ENCODE measurements at places on chromosomes 13 and 19.

DNA sequence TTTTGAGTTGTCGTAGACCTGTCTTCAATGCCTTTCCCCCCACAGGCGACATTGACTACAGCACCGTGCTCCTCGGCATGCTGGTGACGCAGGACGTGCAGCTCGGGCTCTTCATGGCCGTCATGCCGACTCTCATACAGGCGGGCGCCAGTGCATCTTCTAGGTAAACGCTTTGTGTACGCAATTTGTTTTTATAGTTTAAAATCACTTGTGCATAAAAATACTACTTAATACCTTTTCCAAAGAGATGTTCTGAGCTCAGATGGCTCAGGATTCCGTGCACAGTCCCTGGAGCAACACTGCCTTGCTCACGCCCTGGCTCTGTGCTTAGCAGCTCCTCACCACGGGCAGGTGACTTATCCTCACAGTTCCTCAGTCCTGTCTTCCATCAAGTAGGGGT is 30.1 kb upstream of the DCUN1D2 start:
- no peak for DNase-seq

- no peak for DNase-seq
Observed at GRCh38 chr13:40120781-40121180, 465.3 kb downstream of the COG6 start.

- no peak for DNase-seq
Observed at GRCh38 chr13:20877902-20878301, 24.6 kb downstream of the XPO4 start.

DNA sequence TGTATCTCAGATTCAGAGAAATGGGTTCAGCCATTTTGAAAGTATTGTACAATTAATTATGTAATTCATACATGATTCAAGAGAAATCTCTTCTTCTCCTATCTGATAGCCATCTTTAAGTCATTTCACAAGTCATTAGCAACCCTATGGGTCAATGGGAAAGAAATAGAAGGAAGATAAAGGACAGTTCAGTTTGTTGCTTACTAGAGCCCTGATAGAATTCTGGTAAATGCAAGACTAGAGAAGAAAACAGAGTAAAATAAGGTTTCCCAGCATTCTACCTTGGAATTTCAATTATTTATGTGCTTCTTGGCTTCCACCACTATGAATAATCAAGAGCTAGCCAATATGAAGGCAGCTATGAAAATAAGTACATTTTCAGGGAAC is 117.7 kb downstream of the LHFPL6 start:
- no peak for DNase-seq

- DNase-seq, result no peak
Observed at GRCh38 chr13:96636001-96636709, 358.1 kb downstream of the OXGR1 start.

GRCh38 chr13:94168783-94169453 is 310.6 kb downstream of the DCT start:
- DNase-seq, result no peak

GRCh38 chr19:344625-345319 is at the start of gene MIER2:
Gene MIER2 (minus strand): TSS chr19:344796. CDS start chr19:344782, 14 bp downstream.
- DNase-seq, result peak; percentile 22

DNA sequence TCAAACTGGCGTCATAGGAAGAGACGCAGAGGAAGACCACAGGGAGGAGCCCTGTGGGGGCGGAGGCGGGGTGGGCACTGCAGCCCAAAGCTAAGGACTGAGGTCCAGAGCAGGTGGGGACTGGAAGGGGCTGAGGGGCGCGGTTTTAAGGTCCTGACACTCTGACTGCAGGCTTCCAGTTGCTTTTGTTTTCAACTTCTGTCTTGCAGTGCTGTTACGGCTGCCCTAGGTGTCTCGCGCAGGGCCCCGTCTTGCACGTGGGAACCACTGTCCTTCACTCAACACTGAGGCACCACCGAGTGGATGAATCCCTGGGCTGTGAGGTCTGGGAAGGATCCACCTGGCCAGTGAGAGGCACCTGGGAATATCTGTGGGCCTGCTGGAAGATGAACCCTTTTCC is 76.0 kb downstream of the TEX29 start:
- no peak for DNase-seq

- no peak for DNase-seq
Observed at GRCh38 chr13:79678100-79678499, 197.1 kb downstream of the NDFIP2 start.

DNA sequence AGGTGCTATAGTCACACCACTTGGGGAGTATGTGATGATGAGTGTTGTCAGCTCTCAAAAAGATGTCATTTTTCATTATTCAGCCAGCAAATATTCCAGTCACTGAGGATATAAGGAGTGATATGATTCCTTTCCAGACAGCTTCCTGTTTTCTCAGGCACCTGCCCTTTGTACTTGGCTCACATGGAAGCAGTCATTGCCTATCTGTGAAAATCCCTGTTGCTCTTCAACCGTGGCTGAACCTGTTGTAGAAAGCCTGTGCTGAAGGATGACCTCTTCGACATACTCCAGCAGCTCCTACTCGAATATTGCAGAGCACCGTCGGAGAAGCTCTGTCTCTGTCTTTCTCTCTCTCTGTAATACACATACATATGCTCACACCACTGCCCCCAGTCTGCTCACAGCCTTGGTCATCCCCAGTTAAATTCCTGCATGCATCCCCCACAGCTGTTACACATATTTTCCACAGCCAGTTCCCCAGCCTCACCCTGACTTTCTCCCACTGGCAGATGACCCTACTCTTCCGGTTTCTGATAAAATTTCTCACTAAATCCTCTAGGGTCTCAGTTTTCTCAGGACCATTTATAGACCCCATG is 204.2 kb upstream of the ARGLU1 start:
- no peak for DNase-seq

- peak; percentile 9 for DNase-seq
Observed at GRCh38 chr19:36136964-36137686, 2.7 kb upstream of the CAPNS1 start.

DNA sequence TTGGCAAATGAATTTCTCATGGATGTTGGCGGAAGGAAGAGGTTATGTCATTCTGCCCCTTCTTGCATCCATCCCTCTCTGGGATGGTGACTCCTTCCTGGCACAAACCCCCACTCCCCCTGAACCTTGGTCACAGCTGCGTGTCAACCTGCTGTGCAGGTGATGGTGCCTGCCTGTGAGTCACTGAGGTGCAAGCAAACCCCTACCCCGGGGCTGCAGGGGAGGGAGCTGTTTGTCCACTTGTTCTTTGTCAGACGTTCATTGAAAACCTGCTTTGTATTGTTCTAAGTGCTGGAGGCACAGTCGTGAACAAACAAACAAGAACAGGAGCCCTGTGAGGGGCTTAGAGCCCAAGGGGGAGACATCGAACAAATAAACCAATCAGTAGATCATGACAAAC is 2.0 kb upstream of the GAPDHS start:
- DNase-seq, result no peak

DNA sequence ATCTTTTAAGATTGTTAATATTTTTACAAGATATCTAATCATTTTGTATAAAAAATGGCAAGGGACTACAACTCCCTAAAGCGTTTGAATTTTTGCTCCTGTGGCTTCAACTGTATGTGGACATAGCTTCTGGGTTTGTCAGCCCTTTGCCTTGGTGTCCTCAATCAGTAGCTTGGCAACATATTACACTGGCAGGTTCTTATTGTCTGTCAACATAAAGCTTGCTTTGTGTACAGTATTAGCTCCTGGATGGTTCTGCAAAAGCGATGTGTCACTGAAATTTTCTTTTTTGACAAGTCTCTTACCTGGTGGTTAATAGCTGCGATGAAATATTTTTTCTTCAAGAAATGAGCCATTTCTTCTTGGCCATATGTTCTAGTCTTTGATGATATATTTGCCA is 190.0 kb downstream of the HS6ST3 start:
- no peak for DNase-seq

GRCh38 chr19:34265221-34265650 is 10.9 kb downstream of the GARRE1 start:
- DNase-seq, result no peak

GRCh38 chr19:41999071-41999877 is 5.2 kb upstream of the ATP1A3 start:
- no peak for DNase-seq

DNA sequence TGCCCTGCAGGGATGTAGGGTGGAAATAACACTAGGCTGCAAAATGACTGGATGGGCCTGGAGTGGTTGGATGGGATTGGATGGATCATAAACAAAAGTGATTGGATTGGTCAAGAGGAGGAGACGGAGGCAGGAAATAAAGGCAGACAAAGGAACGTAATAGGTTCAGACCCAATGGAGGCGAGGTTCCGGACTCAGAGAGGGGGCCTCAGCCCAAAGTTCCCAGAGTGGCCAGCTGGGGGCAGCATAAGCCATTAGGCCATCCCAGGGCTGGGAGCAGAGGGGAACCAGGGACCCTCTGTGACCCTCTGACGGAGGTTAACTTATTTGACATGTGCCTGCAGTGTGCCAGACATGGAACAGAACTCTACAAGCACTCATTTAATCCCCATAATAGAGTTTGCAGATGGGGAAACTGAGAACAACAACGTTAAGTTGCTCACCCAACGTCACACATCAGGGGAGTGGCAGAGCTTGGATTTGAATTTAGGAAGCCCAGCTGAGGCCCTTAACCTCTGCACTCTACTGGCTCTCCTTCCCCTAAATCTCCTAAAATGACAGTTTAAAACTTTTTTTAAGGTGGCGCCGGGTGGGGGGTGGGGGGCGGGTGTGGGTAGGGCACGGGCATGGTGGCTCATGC is 15.3 kb upstream of the MAP1S start:
- no peak for DNase-seq

- no peak for DNase-seq
Observed at GRCh38 chr13:100870898-100871297, 196.3 kb upstream of the TMTC4 start.

- DNase-seq, result no peak
Observed at GRCh38 chr13:31200637-31200971, 829 bp downstream of the B3GLCT start.

DNA sequence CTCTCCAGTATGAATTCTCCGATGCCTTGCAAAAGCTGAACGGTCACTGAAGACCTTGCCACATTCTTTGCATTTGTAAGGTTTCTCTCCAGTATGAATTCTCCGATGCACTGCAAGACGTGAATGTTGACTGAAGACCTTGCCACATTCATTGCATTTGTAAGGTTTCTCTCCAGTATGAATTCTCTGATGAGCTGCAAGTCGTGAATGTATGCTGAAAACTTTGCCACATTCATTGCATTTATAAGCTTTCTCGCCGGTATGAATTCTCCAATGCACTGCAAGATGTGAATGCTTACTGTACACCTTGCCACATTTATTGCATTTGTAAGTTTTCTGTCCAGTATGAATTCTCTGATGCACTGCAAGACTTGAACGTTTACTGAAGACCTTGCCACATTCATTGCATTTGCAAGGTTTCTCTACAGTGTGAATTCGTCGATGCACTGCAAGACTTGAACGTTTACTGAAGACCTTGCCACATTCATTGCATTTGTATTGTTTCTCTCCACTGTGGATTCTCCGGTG is 20.0 kb upstream of the ZNF841 start:
- no peak for DNase-seq

- DNase-seq, result no peak
Observed at GRCh38 chr13:110920038-110920437, 5.2 kb upstream of the ANKRD10 start.

DNA sequence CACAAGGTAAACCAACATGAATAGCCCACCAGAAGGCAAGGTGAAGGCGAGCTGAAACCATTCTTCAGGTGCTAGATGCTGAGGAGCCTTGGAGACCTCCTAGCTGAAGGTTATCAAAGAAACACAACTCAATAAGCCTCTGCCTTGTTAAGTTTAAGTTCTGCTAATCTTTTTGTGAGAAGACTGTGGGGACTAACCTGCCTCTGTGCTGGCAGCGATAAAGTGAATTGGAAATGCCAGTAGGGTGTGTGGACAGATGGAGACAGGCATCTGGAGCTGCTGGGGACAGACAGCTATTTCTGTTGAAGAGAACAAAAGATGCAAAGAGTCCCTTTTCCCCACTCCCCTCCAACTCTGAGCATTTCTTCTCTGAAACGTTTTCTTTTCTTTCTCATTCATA is 33.5 kb upstream of the FLT1 start:
- DNase-seq, result no peak

DNA sequence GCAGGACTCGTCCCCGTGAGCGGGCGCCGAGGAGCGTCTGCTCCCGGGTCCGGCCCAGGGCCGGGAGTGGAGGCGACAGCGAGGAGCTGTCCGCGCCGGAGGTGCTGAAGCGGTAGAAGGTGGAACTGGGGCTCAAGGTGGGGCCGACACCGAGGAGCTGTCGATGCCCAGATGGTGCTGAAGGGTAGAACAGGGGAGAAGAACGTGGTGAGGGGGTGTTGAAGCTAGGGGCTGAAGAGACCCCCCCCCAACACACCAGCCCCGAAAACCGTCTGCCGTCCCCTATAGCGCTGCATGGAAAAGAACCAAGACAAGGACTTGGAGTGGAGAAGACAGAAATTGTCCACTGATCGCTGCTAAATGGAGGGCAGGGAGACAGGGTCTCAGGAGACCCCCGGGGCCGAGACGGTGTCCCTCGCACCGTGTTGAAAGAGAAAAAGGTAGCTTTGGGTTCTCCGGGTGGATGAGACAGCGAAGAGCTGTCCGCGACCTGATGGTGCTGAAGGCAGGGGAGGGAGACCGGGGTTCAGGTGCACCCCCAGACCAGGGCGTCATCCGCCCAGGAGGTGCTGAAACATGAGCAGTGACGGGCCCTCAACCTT is 7.1 kb upstream of the PDE4C start:
- DNase-seq, result peak; percentile 79

DNA sequence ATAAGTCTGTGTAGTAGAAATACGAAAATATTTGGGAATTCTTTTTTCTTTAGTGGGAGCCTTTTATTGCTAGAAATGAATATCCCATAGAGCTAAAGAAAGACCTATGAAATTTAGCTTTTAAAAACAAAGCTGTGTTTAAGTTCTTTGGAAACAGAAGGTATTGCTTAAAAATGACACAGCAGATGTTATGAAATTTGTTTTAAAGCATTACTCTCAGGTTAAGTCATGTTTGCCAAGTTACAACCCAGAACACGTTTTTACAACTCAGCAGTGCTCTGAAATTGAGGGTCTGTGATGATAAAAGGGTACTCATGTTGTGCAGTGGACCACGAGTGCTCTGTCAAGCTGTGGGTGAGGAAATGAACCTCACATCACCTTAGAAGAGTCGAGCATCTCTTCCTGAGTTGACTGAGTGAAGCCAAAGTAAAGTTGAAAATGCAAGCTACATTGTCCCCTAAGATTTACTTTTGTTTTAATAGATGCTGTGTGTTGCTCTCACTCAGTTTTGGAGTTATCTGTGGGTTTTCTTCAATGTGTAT is 161.1 kb downstream of the SHISA2 start:
- no peak for DNase-seq

GRCh38 chr19:44779150-44779549 is 1.5 kb downstream of the CBLC start:
- no peak for DNase-seq

- no peak for DNase-seq
Observed at GRCh38 chr19:42487032-42487797, 41.1 kb downstream of the CEACAM1 start.

- peak; percentile 84 for DNase-seq
Observed at GRCh38 chr19:37468961-37469777, at the start of gene ZNF570. Gene ZNF570 (plus strand): TSS chr19:37469356. CDS start chr19:37470355, 999 bp downstream.

- DNase-seq, result no peak
Observed at GRCh38 chr19:44782729-44783128, 5.0 kb downstream of the CBLC start.

GRCh38 chr13:112729408-112729807 is 39.6 kb downstream of the ATP11A start:
- DNase-seq, result no peak

- DNase-seq, result no peak
Observed at GRCh38 chr13:50452756-50453155, 390.7 kb downstream of the DLEU7 start.

Data from NCI-H510A treated with DMSO at 0.1 percent for 48 hours (cell line).